ENCODE measurements at places on chromosomes 3 and 15.

DNA sequence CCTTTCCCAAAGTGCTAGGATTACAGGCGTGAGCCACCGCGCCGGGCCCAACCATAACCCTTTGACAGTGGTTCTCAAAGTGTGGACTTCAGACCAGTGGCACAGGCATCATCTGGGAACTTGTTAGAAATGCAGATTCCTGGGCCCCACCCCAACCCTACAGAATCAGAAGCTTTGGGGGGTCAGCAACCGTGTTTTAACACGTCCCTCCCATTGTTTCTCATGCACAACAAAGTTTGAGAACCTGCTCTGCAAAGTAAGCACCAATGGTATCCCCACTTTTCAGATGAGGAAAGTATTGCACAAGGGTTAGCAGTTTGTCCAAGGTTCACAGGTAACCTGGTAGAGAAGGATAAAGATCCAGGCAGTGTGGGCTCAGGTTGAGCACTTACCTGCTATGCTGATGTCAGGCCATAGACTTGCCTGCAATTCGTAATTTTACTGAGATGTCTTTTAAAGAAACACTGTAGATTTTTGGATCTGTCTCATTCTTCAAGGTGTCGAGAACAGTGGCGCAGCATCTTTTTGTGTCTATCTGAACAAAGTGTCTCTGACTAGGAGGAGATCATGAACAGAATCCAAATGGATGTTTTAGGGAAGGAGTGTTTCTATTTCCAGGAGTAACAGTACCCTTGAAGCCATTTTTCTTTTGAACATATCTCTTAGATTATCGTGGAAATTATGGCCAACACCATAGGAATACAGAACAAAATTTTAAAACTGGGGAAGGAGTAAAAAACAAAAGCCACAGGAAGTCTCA, 2.5 kb downstream of the GXYLT2 start:
- no peak for DNase-seq

GRCh38 chr3:8555113-8555661, 53.6 kb downstream of the LMCD1 start:
- DNase-seq = no peak

DNA sequence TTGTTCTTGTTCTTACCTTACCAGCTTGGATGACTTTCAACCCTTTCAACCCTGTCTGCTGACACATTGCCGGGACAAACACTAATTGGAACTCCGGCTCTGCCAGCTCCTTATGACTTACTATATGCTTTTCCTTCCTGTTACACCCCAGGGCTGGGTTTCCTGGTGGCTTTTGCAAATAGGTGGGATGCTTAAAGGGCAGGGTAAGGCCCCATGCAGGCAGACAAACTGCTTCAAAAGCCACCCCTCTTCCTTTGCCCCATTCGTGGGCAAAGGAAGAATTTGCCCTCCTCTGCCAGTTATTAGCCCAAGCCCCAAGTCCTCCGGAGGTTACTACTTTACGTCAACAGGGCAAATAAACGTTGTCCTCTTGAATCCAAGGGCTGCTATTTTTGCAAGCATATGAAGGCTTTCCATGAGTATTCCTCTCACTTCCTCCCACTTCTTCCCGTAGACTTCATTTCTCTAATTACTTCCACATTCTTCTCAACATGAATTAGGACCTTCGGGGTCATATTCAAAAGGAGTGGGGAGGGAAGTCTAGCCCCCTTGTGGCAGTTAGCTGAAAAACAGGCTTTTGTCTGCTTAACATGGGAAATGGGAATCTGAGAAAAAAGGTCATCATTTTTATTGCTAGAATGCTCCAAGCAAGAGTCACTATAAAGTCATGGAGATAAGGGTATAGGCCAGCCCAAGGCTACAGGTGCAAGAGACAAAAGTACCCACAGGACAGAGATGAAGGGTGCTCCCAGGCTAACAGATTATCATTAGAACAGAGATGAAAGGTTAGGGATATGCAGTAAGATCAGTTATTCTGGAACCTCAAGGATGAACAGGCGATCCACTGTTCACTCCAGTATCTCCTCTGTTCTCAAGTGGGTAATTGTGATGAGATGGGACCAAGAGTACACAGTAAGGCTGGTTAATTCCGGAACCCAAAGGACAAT, 56.3 kb upstream of the FSTL1 start:
- no peak for DNase-seq

DNA sequence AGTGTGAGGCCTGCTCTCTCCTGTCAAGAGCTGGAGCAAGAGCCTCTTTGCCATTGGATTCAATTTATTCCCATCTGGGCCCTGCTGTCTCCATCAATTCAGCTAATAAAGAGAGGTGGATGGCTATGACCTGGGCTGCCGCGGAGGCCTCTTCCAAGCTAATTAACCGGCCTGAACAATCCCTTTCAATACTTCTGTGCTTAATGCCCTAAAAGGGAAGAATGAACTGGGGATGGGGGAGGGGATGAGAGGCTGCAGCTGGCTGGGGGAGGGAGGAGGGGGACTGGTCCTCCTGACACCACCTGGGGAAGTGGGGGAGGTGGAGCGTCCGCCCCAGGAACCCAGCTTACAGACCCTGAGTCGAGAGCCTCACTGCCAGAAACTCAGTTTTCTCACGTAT, 33.4 kb upstream of the PRR23E start:
- no peak for DNase-seq

DNA sequence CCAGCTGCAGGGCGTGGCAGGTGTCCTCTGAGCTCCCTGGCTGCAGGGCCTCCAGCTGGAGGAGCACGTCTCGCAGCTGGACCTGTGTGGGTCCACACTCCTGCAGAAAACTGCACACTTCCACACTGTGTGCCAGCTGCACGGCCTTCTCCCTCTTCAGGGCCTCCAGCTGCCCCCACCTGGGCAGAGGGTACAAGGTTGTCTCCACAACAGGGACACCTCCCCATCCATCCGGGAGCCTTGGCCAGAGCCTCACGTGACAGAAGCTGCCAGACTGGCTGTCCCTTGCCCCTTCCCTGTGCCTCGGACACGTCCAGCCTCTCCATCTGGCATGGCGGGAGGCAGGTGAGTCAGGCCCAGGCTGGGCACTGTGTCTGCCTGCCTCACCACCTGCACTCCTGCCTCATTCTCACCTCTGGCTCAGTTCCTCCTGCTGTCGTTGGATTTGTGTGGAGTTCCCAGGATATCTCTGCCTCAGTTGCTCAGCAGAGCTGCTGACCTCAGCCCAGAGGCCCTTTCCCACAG, 14.5 kb downstream of the SPTBN5 start:
- no peak for DNase-seq

- DNase-seq = no peak
Measured at GRCh38 chr3:175489406-175489805, 630.3 kb downstream of the NAALADL2 start.

- DNase-seq = no peak
Measured at GRCh38 chr15:40088929-40089755, 19.5 kb downstream of the BMF start.

DNA sequence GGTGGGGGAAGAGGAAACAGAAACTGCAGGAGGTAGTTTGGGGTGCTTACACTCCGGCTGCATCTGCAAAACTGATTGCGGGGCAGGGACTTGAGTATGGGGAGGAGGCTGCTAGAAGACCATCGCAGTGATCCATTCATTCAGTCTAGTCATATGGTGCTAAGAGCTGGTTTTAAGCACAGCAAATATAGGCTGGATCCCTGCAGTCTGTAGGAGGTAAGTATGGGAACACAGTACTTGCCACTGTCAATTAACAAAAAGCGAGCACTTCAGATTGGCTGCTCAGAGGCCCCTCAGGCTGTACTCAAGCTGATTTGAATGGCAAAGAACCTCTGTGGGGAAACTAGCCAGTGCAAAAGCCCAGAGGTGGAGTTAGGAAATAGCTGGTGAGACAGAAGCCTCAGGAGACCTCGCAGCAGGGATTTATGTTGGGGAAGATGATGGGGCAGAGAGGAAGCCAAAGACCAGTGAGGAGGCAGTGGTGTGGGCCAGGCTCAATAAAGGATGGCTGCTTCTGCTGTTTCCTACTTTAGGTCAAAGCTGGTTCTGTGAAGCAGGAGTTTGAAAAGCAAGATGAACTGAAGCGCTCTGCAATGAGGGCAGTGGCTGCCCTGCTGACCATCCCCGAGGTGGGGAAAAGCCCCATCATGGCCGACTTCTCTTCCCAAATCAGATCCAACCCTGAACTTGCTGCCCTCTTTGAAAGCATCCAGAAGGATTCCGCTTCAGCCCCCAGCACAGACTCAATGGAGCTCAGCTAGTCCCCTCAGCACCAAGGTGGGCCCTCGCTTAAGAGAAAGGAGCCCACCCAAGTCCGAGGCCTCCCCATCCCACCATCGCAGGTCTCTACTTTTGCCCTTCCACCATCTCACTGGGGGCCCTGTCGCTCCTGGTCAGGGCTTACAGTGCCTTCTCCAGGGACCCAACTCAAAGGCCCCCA, 7.9 kb downstream of the RPL32 start:
- DNase-seq = no peak

GRCh38 chr3:9397906-9398699, 688 bp downstream of the SETD5 start:
- no peak for DNase-seq

DNA sequence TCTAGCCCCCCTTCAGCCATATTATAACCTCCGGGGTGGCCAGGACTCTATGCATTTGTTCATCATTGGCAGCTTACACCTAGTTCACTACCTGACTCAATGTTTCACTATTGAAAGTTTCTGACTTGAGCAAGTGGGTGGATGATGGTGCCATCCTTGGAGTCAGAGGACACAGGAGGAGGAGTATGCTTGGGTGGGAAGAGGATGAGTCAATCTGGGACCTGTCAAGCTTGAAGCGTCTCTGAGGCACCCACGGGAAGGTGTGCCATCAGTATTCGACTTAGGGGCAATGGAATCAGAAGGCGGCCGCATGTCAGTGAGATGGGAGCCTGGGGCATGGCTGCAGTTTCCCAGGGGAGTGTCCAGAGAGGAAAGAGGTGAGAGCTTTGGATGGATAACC, 133.3 kb downstream of the EPHB1 start:
- no peak for DNase-seq

- no peak for DNase-seq
Measured at GRCh38 chr3:4351164-4351855, 48.1 kb downstream of the SETMAR start.

GRCh38 chr3:56885879-56886278, 84.1 kb upstream of the ARHGEF3 start:
- DNase-seq = no peak

DNA sequence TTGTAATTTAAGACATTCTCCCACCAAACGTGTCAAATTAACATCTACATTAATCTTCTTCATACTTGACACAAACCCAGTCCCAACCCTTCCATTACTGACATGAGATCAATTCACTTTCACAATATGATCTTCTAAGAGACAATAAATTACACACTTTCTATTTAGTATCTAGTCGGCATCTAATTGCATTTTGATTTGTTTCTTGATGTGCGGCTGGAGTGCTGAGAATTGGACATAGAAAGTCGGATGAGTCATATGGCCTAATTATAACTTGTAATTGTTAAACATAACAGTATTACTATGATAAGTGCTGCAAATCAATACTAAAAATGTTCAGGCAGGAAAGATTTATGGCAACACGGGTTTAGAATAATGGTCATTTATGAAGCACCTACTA, 78.4 kb upstream of the RORA start:
- no peak for DNase-seq

DNA sequence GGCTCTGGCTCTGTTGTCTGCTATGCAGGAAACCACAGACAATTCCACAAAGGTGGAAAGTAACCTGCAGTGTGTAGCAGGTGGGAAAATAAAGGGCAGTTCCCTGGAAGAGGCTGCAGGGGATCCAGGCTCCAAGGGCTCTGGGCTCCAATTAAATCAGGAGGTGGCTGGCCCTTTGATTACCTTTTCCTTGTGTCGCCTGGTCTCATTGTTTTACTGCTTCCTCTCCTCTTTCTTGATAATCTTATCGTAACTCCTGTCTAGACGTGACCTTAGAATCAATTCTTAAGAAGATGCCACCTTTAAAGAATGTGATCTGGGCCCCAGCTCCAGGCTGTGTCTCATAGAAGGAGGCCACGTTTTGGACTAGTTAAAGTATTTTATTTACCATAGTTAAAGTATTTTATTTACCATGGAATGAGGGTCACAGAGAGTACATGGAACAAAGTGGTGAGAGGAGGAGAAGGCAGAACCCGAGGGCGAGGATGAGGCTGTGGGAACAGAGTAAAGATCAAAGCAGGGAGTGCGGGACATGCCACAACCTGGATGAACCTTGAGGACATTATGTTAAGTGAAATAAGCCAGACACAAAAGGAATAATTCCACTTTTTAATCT, 237.5 kb upstream of the STT3B start:
- DNase-seq = no peak

DNA sequence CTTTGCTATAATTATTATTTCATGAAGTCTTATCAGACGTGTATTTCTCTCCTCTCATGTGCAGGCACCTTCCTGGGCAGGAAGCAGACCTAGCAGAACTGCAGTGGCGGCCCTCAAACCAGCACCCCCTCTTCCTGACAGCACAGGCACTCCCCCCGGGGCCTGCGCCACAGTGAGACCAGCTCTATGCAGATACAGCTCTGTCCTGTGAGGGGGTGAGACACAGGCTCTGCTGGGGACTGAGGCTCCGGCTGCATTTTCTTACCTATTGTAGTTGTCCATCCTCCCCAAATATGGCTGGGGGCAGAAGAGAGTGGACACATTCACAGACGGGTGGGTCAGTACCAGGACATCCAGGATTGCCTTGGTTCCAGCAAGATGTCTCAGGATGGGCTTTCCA, 5.0 kb downstream of the CISH start:
- DNase-seq = peak; percentile 50

DNA sequence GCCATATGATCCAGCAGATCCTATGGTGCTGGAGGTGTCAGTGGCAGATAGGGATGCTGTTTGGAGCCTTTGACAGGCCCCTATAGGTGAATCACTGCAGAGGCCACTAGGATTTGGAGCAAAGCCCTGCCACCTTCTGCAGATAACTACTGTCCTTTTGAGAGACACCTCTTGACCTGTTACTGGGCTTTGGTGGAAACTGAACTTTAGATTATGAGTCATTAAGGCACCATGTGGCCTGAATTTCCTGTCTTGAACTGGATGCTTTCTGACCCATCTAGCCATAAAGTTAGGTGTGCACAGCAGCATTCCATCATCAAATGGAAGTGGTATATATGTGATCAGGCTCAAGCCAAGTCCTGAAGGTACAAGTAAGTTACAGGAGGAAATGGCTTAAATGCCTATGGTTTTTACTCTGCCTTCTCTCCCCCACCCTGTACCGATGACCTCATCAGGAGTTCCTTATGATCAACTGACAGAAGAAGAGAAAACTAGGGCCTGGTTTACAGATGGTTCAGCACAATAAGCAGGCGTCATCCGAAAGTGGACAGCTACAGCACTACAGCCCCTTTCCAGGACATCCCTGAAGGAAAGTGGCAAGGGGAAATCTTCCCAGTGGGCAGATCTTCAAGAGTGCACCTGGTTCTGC, 565.6 kb upstream of the AGTR1 start:
- no peak for DNase-seq

- DNase-seq = peak; percentile 10
Measured at GRCh38 chr3:123552095-123552714, 32.6 kb downstream of the HACD2 start.

Data from CD4-positive, alpha-beta T cell treated with Interleukin-15 for 4 hours (primary cell).